ENCODE measurements at places on chromosomes 11 and 22.

GRCh38 chr11:129328756-129329155 lies 46.9 kb upstream of the BARX2 start:
- no peak for DNase-seq

DNA sequence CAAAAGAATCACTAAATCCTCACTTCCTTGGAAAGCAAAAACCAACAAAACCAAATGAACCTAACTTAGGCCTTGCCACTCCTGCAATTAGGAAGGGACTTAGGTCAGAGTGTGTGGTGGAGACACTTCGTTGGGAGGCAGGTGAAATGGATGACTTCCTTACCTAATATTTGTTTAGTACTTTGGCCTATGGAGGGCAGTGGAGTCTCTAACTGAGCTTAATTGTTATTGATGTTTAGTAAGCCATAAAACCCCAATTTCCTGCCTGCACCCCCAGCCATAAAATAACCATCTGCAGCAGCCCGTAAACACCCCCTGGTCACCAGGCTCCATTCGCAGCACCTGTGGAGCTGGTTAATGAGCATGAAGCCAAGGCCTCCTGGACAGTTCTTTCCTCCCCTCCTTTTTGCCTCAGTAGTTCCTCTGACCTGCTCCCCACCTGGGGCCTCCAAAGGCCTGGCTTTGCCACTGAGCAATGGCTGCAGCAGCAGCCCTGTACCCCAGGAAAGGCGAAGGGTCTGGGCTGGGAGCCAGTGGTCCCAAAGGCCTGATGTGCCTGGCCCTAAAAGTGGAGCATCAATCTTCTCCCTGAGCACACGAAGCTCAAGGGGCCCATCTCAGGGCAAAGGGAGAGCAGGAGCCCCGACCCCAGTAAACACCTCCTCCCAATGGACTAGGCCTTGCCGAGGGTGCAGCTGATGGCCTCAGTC lies 15.6 kb upstream of the SYT13 start:
- DNase-seq: peak; percentile 35

GRCh38 chr11:10050561-10050960 lies 243.5 kb downstream of the SBF2 start:
- DNase-seq: no peak

DNA sequence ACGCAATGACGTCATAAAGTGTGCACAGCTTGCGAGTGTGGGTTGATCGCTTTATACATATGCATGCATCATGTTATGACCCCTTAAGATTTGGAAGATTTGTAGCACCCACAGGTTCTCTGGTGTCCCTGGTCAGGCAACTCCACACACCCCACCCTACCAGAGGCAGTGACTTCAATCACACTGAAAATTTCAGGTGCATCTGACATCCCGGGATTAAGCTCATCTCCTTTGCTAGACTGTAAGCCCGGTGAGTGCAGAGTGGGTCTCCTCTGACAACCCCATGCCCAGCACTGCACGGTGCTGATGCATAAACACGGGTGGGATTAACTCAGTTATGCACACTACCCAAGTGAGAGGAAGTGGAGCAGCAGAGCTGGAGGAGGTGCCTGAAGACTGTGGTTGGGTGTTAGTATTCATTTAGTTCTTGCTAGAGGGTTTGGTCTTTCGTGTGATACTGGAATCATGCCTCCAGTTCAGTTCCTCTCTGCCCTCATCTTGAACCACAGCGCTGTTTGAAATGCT lies 6.5 kb downstream of the ARSA start:
- DNase-seq: peak; percentile 87

- DNase-seq: no peak
Observed at GRCh38 chr22:36218648-36219193, 17.1 kb upstream of the APOL4 start.

- DNase-seq: no peak
Observed at GRCh38 chr22:22133910-22134309, 110.7 kb upstream of the VPREB1 start.
